ENCODE measurements at places on chromosomes 5 and 9.

- DNase-seq = no peak
These were observed 45.9 kb upstream of the JAK2 start for GRCh38 chr9:4939118-4939561.

- DNase-seq = peak; percentile 57
These were observed at the start of gene TERT for GRCh38 chr5:1294835-1295649. TSS of gene TERT (minus strand) at chr5:1295068. CDS start at chr5:1294989, 79 bp downstream.

DNA sequence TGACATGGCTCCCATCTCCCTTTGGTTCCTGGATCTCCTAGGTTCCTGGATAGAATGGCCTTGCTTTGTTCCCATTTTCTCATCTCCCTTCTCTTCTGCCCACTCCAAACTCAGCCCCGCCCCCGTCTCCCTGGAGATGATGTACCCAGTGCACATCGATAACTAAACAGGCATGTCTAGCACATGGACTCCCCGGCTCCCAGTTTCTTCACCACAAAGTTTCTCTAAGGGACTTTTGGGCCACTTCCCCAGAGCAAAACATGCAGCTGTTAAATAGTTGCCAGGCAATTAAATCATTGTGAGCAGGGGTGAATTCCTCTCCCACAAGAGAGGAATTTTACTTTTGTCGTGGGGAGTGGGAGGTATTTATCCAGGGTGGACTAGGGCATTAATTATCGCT lies 259.0 kb downstream of the GADD45G start:
- no peak for DNase-seq

GRCh38 chr9:114282926-114283325 lies 40.0 kb upstream of the ORM1 start:
- DNase-seq = no peak

DNA sequence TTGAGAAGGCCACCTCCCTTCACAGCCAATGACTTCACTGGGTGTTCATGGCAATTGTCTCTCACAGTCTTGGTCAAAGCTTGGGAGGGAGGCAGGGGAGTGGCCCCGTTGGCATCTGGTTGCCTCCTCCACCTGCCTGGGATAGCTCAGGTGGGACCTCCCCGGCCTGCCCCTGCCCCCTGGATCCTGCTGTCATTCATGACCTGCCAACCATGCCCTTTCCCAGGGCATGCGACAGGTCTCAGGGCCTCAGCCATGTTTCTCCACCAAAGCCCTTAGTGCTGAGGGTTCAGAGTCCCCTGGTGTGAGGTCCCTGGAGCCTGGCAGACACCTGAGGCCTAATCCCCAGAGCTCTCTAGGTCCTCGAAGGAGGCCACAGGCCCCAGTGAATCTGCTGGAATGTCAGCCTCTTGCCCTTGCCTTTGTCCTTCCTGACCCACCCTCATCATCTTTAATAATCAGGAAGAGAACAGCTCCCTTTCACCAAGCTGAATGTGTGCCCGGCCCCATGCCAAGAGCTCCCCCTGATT lies 5.6 kb downstream of the DAB2IP start:
- DNase-seq = no peak

GRCh38 chr9:117835798-117836197 lies 131.6 kb downstream of the TLR4 start:
- no peak for DNase-seq

- DNase-seq = no peak
These were observed 1.3 kb downstream of the RASA1 start for GRCh38 chr5:87268970-87269377.

DNA sequence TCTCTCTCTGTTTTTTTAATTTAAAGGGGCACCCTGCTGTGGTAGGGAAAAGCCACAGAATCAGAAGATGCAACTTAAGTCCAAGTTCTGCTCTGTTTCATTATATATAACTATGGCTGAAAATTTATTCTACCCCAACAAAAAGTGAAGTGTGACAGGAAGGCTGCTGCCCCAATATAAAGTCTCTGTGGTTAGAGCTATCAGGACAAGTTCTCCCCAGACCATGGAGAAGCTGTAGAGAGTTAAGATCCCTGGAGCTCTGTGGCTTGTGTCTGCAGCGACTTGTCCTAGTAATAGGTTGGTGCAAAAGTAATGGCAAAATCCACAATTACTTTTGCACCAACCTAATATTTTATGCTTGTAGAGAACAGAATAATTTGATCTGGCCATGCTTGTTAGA lies 250.9 kb downstream of the PSAT1 start:
- DNase-seq = no peak

DNA sequence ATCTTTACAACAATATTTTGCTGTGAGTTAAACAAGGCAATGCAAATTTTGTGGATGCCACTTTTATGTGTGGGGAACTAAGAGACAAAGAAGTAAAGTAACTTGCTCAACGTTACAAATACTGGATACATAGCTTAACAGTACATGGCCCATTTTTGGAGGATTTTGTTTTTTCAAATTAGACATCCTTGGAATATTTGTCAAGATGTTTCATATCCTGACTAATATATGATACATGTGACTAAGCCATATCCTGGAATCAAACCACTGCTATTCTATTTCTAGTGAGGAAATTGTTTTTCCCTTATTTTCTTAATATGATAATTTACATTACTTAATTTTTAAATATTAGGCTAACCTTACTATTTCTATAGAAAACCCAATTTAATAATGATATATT lies 529.8 kb downstream of the DMRTA1 start:
- DNase-seq = no peak

- DNase-seq = no peak
These were observed 169.9 kb downstream of the CDH9 start for GRCh38 chr5:26868504-26868903.

DNA sequence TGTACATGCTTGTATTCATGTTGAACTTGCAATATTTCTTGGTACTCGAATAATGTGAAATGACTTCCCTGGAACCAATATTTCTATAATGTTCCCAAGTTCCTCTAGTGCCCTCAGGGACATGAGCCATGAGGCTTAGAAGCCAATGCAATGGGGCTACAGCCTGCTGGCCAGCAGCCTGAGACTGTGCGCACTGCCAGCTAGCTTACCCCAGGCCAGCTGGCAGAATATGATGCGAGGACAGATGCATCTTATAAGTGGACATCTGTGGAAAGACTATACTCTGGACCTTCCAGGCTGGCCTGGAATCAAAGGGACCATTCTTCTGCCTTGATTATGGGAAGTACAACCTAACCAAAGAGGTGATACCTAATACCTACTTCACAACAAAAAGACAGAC lies 1862.0 kb upstream of the ACO1 start:
- DNase-seq = no peak

DNA sequence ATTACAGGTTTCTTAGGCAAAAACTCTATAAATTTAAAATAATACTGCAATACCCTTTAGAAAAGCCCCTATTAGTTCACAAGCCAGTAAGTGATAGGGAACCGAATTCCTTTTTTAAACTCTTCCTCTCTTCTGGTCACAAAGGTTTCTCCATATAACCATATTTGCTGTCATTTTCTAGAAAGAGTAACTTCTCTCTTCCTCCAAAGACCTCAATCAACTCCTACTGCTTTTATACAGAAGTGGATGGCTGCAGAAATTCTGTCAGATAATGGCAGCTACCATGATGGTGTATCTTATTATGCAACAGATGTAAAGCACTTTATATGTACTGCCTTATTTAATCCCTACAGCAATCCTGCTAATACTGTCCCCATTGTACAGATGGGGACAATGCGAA lies 6.2 kb downstream of the TUT7 start:
- no peak for DNase-seq

DNA sequence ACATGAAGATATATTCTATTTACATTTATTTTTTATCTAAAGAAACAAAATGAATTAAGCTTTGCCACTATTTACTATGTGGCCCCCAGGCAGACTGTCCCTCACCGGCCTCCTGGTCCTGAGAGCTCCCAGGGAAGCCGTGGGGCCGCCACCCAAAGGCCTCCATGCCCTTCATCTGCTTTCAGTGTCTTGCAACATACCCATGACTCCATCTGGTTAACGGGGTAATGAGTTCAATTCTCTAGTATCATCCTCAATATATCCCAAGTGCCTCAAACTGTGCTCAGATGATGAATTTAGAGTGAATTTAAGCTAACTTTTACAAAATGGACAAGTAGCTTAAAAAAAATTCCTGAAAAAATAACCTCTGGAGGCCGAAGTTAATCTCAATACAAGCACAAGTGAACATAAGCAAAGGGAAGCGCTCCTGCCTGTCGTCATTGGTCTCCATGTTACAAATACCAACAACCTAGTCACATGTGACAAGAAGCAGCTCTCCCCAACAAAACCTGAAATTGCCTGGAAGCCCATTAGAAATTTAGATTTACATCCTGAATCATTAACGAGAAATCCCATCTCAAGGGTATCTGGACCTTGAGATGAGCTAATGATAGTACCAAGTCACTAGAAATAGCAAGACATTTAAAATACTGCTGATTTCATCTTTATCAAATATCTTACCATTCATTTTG lies 26.1 kb downstream of the DAP start:
- no peak for DNase-seq

DNA sequence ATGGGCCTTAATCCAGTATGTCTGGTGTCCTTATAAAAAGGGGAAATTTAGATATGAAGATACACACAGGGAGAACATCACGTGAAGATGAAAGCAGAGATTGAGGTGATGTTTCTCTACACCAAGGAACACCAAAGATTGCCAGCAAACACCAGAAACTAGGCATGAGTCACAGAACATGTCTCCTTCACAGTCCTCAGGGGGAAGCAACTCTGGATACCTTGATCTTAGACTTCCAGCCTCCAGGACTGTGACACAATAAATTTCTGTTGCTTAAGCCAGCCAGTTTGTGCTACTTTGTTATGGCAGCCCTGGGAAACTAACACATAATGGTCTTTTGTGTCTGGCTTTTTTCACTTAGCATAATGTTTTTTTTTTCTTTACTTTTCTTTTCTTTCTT lies 41.2 kb upstream of the STRBP start:
- DNase-seq = no peak

DNA sequence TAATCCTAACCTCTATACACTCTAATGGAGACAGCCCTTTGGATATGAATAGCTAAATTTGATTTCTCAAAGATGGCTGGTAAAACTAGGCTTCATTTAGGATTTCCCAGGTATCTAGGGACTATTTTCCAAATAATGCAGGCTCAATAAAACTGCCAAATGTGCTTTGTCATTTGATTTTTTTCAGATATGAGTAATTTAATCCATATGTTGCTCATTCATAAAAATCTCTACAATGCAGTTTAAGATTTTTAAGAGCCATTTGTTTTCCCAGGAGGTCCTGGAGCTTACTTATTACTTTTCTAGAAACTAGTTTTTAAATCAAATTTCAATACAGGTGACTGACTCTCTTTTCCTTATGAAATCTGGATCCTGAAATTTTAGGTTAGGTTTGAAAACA lies 349.3 kb upstream of the SLC24A2 start:
- DNase-seq = no peak

GRCh38 chr5:52607227-52607824 lies 180.4 kb upstream of the ITGA1 start:
- no peak for DNase-seq

- no peak for DNase-seq
These were observed 18.2 kb upstream of the ZNF618 start for GRCh38 chr9:113857875-113858274.

GRCh38 chr5:6591671-6592288 lies 41.1 kb downstream of the NSUN2 start:
- DNase-seq = no peak

DNA sequence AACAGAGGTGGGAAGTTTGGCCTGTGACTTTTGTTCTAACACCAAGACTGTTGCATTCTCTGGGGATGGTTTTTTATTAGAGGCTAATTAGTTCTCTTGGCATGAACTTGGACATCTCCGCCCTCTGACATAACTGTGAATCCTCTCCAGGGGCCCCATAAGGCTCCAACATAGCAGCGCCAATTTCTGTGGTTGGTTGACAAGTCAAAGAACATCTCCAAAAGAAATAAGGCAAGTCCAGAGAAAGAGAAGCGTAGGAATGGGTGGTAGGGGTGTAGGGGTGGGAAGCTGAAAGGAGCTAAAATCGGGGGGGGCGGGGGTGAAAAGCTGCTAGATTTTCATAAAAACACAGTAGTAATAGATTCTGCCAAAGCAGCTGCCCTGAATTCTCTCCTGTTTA lies 81.0 kb upstream of the DAB2 start:
- no peak for DNase-seq

DNA sequence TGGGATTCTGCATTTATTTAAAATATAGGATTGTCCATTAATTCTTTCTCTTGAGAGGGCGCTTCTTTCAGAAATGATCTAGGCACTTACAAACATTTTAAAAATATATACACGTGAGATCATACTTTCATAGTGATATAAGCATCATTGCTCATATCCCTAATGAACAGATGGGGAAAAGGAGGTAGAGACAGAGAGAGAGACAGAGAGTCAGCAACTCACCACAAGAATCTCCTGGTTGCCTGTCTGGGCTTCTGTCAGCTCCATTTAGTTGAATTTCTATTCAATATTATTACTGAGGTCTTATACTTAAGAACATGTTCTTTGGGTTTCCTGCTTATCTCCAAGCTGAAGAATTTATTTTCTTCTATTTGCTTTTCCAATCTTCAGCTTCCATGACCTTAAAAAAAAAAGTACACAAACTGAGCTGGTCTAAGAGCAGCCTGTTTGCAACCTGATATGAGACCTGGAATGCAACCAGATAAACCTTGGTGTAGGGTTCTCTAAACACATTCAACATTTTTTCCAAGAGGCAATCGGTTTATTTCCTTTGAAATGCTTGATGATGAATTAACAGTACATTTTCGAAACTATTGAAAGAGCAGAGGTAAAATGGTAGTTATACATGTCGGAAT lies 51.6 kb upstream of the LIFR start:
- DNase-seq = no peak

- DNase-seq = no peak
These were observed 9.1 kb upstream of the ZNF608 start for GRCh38 chr5:124755565-124755964.

DNA sequence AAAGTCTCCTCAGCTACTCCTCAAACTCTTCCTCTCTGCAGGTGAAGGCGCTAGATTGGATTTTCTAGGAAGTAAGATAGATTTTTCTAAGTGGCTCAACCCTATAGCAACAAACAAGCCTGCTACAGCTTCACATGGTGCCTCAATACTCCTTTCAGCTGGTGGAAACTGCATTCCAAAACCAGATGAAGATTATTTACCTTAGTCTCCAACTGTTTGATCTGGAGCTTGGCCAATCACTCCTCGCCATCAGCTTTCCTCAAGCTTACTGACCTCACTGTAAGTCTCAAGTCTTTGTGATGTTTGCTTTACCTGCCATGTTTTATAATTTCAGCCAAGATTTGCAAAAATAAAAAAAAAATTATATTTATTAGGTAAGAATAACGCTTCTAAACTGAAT lies 622.4 kb downstream of the CHSY3 start:
- no peak for DNase-seq

DNA sequence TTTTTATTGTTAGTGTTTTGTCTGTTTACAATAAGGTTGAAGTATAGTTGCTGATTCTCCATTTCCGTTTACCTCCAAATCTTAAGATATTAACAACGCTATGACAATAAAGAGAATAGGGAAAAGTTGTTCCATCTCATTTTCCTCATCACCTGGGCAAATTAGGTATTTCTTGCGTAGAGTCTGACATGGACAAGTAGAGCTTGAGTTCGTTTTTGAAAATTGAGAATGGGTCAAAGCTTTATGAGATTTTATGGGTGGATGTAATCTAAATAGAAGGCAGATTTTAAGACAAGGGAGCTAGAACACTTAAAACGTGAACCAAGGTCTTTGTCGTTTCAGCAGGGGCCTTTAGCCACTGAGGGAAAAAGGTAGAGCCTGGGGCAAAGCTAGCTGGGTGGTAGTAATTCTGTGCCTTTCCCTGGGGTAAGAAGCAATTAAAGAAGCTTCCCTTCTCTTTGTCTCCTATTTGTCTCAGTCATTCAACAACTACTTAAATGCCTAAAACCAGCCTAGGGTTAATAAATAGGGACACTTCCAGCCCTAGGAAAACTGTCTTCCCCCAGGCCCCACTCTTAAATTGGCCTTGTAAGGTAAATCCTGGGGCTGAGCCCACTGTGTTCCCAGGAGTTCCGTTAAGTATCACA lies 551 bp upstream of the CAAP1 start:
- no peak for DNase-seq
